Stimulated activated naive CD8-positive, alpha-beta T cell treated with anti-CD3 and anti-CD28 coated beads, Interleukin-15, amount 100 ng/mL, for 72 hours (primary cell): ENCODE measurements at places on chromosomes 1 and 21.
A peak's percentile ranks its signal among the peaks of the same experiment; 100 is the strongest.

GRCh38 chr21:41133874-41134522 lies 34.0 kb upstream of the BACE2 start:
- DNase-seq: no peak

DNA sequence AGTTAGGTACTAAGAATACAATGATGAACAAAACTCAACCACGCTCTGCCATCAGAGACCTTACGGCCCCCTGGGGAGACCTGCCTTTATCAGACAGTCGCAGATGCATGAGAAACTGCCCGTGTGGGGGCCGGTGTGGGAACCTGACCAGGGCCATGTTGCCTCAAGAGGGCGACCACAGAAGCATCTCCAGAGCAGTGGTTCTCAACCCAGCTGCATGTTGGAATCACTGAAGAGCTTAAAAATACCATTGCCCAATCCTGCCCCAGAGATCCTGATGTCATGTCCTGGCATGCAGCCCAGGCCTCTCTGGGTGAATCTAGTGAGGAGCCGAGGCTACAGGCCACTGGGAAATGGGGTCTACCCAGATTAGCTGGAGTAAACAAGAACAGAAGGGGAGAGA lies 108.7 kb downstream of the PRDM2 start:
- DNase-seq: no peak

- DNase-seq: no peak
These were observed 147.0 kb downstream of the PLPP3 start for GRCh38 chr1:56432166-56432971.

- DNase-seq: peak; percentile 77
These were observed 6.5 kb upstream of the PADI2 start for GRCh38 chr1:17125756-17126237.

- DNase-seq: no peak
These were observed 50.0 kb downstream of the SH3GLB1 start for GRCh38 chr1:86754265-86754974.

DNA sequence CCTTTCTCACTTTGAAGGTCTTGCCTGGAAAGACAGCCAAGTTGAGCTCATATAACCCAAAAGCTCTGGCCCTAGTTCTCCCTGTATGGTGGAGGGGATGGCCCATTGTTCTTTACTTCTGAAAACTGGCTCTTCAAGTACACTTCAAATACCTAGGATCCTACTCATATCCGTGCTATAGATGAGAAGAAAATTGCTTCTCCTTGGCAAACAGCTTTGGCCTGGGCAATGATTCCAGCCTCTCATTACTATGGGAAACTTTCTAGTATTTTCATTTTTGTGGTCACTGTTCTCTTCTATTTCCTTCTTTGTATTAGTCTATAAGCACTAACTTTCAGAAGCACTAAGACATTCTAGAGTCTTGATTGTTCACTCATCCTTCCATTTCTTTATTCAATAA lies 53.7 kb downstream of the ZNF697 start:
- DNase-seq: no peak

- DNase-seq: no peak
These were observed 71.3 kb downstream of the WDR4 start for GRCh38 chr21:42807938-42808613.

- no peak for DNase-seq
These were observed 19.9 kb downstream of the TLR5 start for GRCh38 chr1:223123011-223123610.

DNA sequence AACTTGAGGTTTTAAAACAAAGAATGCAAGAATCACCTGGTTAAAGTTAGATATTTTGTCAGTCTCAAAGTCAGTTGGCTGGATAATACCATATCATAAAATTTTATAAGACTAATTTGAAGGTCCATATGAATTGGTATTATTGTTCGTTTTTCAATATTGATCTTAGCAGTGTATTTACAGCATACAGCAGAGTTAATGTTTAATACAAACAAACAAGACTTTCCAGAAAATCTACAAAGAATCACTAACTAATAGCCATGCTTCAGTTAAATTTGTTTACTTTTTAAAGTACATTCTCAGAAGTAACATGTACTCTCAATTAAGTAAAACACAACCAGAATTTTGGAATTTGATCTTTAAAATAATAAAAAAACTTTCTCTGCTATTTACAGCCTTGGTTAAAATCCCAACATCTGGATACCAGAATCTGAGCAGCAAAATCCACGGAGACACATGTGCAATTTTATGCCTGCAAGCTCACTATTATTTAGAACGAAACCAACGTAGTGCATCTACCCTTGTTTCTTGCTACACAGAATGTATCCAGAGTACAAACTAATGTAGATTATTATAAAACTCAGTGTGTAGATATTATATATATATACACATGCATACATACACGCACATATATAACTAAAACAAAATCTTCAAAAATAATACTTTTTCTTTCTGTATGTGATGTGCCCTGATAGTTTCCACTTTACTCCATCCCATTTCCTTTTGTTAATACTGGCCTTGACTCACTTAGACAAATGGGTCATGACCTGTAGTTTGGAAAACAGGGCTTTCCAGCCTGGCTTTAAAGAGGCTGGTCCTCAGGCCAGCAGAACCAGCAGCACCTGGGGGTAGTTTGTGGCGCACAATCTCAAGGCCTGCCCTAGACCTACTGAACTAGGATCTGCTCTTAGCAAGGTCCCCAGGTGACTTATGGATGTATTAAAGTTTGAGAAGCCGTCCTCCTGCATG lies 63.6 kb upstream of the ERG start:
- no peak for DNase-seq

- DNase-seq: no peak
These were observed 80.4 kb upstream of the EDN2 start for GRCh38 chr1:41564741-41565475.

- DNase-seq: no peak
These were observed 2.4 kb downstream of the NTPCR start for GRCh38 chr1:232952514-232953499.

- DNase-seq: no peak
These were observed 25.7 kb downstream of the CTH start for GRCh38 chr1:70436622-70437251.

DNA sequence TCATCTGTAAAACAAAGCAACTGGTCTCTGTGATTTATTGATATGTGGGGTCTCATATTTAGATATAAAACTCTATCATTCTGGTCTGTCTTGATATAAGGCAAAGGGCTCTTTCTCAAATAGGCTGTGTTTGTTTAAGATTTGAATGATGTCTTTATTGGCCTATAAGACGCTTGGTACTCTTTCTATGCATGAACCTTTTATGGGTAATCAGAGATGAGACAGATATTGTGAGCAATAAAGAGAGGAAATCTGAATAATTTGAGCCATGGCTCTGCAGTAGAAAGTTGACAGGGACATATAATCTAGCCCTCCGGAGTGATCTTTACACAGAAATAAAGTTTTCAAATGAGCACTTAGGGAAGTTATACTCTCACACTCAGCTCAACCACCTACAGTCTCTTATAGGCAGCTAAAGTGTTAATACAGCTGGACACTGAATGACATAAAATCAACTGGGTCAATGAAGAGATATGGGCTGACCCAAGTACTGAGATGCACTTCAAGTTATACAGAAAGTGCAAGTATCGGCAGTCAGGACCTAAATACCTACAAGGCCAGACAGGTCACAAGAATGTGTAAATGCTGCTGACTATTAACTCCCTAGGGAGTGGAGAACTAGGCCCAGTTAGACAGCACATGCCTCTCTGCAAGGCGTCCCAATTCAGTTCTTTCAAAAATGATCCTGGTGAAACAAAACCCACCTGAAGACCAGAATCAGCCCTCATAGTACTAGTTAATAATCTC lies 111.0 kb downstream of the PTPN14 start:
- no peak for DNase-seq

GRCh38 chr1:234782791-234783190 lies 172.8 kb upstream of the IRF2BP2 start:
- no peak for DNase-seq

GRCh38 chr1:56790036-56790435 lies 29.2 kb downstream of the FYB2 start:
- no peak for DNase-seq

- no peak for DNase-seq
These were observed 14.5 kb downstream of the NT5C1A start for GRCh38 chr1:39657402-39657801.

DNA sequence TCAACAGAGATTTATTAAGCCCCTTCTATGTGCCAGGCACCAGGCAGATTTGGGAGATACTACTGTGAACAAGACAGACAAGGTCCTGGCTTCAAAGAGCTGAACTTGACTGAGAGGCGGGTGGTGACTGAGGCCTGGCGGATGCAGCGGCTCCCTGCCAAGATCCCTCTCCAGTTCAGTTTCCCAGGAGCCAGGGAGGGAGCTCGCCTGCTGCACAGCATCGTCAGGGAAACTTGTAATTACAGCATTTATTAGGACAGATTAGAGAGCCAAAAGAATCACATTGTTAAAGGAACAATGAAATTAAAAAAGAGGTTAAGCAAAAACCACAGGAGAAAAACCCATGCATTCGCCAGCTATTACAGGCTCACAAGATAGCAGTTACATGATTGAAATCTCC lies 55.3 kb downstream of the ETS2 start:
- DNase-seq: no peak

GRCh38 chr1:16127676-16128337 lies 28.1 kb downstream of the EPHA2 start:
- DNase-seq: no peak

- no peak for DNase-seq
These were observed 12.7 kb downstream of the CFAP298 start for GRCh38 chr21:32599526-32599925.

GRCh38 chr1:84920159-84920558 lies 27.2 kb upstream of the LPAR3 start:
- DNase-seq: no peak

GRCh38 chr1:96808191-96808590 lies 86.6 kb downstream of the PTBP2 start:
- DNase-seq: no peak

DNA sequence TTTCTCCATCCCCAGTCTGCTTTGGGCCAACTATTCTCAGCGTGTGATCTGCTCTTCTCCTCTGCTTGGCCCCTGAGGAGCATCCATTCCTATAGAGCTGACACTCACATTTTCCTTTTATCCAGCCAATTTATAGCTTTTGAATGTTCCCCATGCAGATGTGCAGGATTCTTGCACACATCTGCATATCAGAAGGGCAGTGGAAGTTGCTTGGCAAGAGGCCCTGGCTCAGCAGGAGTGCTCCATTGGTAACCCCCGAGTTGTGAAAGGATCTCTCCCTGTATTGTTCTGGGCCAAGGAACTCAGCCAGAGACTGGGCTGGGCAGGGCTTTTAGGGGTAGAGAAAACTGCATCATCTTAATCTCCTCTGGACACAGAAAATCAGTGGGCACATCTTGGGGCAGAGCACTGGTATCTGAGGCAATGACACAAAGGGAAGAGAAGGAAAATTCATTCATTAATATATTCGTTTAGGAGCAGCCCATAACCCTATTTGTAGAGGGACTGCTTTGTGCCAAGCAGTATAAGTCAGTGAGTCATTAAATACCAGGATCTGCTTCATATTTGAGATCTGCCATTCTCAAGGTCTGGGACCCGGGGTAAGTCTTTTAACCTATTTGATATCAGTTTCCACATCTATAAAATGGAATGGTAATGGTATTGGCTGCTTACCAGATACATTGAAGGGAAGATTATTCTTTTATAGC lies 31.0 kb upstream of the BEND5 start:
- no peak for DNase-seq

GRCh38 chr1:198679535-198680173 lies 40.8 kb downstream of the PTPRC start:
- DNase-seq: peak; percentile 31

- DNase-seq: no peak
These were observed 40.2 kb downstream of the FOXD2 start for GRCh38 chr1:47478090-47478489.

DNA sequence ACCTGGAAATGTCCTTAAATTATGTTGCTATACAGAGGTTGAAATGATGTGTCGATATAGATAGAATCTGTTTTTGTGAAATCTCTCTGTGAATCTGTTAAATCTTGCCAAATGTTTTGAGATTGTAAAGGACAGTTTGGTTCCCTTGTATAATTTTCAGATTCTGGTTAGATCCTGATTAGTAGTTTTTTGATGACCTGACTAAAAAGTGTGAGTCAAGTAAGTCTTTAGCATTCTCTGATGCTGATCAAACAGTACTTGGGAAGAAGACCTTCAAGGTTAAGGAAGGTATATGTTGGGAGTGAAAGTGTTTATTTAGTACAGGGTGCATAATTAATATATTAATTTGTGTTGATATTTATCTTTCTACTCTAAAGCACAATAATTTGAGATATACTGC lies 32.7 kb downstream of the DDI2 start:
- no peak for DNase-seq
